Fibroblast of upper back skin (primary cell): ENCODE measurements at places on chromosomes 2 and 18.
A peak's percentile ranks its signal among the peaks of the same experiment; 100 is the strongest.

GRCh38 chr2:235949567-235950472 lies 218.4 kb downstream of the GBX2 start:
- DNase-seq: no peak

- no peak for DNase-seq
These were observed 162.3 kb downstream of the ARHGAP28 start for GRCh38 chr18:6891788-6892187.

DNA sequence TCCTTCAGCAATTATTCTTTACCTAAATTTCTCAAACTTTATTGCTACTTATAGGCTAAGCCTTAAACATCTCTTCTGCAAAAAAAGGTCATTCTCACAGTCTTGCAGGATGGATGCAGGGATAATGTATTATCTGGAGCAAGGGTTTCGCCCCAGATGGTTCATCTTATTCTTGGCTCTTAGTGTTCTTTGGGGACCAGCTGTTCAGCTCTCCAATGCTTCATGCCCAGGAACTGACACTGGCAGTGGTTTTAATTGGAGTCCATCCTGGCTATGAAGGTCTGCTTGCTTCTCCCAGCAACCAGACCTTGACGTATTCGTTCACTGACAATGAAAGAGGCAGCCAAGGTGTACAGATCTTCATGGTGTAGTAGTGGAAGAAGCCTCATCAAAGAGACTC lies 331.9 kb downstream of the SLC8A1 start:
- no peak for DNase-seq

- DNase-seq: no peak
These were observed 170.9 kb downstream of the SEPTIN10 start for GRCh38 chr2:109442715-109443319.

GRCh38 chr2:241108271-241109209 lies 6.5 kb upstream of the MTERF4 start:
- DNase-seq: no peak

GRCh38 chr2:169765523-169765922 lies 31.9 kb downstream of the KLHL23 start:
- DNase-seq: peak; percentile 77

- no peak for DNase-seq
These were observed 16.2 kb downstream of the MTIF2 start for GRCh38 chr2:55252832-55253231.

GRCh38 chr2:145800151-145801091 lies 1280.5 kb upstream of the ZEB2 start:
- DNase-seq: peak; percentile 31

- DNase-seq: no peak
These were observed 2.0 kb upstream of the CYP26B1 start for GRCh38 chr2:72149556-72150156.

DNA sequence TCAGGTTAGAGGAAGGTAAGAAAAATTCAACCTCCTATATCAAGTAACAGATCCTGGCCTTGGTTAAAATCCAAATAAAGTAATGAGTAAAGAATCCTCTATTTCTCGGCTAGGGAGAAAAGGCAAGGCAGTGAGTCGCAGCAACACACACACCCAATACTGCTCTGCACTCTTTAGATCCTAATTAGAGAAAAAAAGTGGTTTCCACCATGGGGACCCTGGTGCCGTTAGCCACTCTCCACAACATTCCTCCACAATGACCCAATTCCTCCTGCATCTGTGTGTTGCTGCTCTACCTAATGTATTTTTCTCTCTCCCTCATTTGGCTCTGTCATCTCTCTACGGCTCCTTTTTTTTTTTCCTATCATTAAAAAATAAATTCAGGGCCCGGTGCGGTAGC lies 462.7 kb downstream of the METTL4 start:
- peak; percentile 85 for DNase-seq

- DNase-seq: peak; percentile 79
These were observed 83.0 kb downstream of the STPG4 start for GRCh38 chr2:47072018-47072691.

DNA sequence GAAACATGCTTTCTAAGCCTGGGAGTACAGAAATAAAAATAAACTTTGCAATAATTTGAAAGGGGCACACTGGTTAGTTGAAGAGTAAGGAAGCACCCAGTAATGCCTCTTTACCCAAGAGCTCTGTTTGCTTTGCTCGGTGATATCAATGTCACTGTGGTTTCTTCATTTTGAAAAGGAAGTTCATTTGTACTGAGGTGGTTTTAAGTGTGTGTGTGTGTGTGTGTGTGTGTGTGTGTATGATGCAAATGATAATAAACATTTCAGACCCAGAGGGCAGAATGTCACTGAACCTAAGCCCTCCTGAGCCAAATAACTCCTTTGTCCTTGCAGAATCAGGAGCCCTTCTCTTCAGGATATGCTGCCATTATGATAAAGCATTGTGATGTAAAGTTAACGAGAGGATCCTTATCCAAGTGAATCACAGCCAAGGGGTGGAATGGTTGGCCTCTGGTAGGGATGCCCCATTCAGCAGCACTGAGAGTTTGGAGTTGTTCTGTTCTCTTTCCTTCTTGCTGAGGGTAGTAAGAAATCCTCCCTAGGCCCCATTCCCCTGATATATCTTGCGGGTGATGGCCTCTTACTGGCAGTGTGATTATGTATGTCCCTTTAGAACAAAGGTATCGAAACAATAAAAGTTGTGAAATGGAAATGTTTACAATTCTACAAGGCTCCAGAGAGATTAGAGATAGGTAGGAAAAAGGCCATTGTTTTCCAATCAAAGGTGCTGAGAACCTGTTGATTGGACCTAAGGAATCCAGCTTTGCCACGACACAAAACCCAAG lies 7.6 kb downstream of the ITGA6 start:
- DNase-seq: no peak

DNA sequence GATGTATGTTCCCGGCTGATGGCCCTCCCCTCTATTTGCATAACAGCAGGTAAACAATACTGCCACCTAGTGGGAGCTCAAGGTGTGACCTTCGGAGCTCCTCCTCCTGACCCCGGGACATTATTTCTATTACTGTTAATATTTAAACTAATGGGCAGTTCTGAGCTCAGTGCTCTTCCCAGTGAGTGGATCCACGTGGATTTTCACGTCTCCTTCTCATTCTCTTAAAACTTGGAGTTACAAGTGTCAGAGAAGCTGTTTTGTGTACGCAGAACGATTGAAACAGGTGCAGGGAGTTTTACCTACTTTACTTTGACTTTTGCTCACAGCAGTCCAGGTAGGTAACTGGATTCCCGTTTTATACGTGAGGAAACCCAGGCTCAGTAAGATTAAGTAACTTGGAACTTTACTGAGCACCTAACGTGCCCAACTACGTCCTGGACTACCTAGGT lies 127.3 kb downstream of the PRKCE start:
- DNase-seq: peak; percentile 67

DNA sequence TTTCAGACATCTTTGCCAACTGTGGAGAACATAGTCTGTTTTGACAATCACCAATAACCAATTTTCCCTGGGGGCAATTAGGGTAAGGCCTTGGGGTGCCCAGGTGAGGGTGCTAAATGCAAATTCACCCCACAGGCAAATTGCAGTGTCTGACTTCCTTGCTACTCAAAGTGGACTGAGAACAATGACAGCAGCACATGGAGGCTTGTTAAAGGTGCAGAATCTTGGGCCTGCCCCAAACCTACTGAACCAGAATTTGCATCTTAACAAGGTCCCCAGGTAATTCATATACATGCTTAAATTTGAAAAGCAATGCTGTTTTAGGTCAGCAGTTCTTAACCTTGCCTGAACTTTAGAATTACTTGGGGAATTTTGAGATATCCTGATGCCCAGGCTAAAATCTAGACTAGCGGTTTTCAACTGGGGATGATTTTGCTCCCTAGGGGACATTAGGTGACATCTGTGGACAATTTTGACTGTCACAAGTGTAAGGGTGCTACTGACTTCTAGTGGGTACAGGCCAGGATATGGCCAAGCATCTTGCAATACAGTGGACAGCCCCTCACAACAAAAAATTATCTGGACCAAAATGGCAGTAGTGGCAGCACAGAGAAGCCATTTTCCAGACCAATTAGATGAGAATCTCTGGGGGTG lies 80.2 kb upstream of the GCFC2 start:
- no peak for DNase-seq

- DNase-seq: no peak
These were observed 2.5 kb downstream of the REL start for GRCh38 chr2:60883896-60884295.

GRCh38 chr18:75221897-75222296 lies 11.3 kb downstream of the TSHZ1 start:
- DNase-seq: no peak

GRCh38 chr2:30625276-30625675 lies 178.2 kb downstream of the LCLAT1 start:
- DNase-seq: no peak

DNA sequence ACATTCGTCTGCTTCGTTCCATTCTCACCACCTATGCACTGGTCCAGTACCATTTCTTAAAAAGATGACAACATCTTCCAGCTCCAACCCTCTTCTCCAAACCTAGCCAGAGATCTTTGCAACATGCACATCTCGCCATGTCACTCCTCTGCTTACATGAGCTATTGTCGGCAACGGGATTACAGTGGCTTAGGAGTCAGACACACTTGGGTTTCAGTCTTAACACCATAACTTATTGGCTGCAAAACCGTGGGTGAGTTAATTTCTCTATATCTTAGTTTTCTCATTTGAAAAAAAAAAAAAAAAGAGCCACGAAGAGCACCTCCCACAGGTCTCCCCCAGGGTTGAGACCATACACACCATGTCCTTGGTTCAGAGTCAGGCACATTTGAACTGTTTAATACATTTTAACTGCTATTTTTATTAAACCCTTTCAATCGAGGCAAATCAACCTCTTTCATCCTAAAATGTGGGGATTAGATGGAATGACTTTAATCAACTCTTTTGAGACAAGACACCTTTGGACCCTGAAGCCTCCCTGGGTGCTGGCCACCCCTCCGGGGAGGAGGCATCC lies 889 bp downstream of the ANKRD29 start:
- no peak for DNase-seq

- peak; percentile 70 for DNase-seq
These were observed 92.4 kb upstream of the TTN start for GRCh38 chr2:178899656-178900055.

DNA sequence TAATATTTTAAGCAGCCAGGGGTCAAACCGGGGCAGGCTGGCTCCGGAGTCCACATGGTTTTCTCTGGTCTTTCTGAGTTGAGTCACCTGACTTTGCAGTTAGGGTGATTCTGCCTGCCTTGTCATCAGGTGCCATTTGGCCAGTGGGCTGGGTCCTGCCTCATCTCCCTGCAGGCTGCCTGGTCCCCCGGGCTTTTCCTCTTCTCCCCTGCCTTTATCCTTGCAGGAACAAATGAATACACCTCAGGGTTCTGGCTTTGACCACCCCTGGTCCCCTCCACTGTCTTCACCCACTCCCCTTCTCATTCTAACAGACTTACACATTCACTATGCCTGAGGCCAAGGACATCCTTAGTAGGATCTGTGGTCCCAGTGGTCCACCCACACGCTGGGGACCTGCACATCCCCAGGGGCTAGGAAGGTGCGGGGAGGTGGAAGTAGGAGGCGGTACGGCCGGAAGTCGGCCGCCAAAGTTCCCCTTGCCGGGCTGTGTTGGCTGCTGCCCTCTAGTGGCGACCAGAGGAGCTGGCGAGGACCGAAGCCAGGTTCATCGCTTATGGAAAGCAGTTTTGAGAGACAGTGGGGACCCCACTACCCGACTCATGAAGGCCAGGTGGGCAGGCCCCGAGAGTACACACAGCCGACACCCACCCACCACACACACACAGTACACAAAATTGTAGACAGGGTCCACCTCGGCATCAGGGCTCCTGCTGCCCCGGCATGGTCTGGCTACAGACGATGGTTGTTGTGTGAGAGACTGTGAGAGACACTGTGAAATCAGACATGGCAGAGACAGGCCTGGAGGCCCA lies 6.3 kb upstream of the TEX261 start:
- DNase-seq: peak; percentile 65

DNA sequence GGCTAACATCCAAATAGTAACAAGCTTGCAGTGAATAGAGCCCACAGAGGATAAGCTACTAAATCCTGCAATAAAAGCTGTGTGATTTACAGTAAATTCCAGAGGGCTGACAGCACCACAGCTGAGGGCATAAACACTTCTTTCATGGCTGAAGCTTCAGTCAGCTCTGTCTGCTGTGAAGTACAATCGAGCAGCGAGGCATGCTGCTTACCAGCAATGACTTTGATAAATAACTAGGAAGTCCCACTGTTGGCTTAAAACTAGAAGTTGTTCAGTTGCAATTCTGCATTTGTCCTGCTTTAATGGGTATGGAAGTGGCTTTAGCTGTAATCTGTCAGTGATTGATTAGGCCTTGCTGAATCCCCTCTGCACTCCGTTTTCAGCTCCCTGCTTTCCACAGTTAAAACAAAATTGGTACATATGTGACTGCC lies 65.2 kb upstream of the FIGN start:
- peak; percentile 74 for DNase-seq

- DNase-seq: peak; percentile 17
These were observed 154.1 kb upstream of the SPRED2 start for GRCh38 chr2:65586516-65586915.

- DNase-seq: no peak
These were observed 374.2 kb upstream of the ID2 start for GRCh38 chr2:8307606-8308180.

GRCh38 chr2:13616059-13616458 lies 899.3 kb downstream of the TRIB2 start:
- no peak for DNase-seq

DNA sequence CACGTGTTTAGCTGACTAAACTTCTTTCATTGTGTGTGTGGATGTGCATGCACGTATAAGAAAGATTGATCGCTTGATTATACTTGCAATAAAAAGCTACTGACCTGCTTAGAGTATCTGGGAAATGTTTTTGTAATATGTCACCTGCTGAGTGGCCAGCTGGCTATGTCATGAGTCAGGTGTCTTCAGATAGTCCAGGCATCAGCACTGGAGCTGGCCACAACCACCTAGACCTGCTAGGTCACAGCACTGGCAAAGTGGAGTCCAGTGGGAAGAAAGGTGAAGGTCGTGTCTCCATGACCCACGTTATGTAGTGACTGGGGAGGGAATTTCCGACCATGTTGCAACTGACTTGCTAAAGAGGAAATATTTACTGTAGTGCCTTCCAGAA lies 147.0 kb downstream of the ESCO1 start:
- DNase-seq: no peak

- DNase-seq: peak; percentile 54
These were observed 5.1 kb downstream of the PKDCC start for GRCh38 chr2:42052702-42053481.

- DNase-seq: no peak
These were observed 193.7 kb upstream of the SIX3 start for GRCh38 chr2:44747794-44748193.

GRCh38 chr2:212956665-212957607 lies 194.5 kb downstream of the IKZF2 start:
- DNase-seq: no peak

- peak; percentile 89 for DNase-seq
These were observed 208.5 kb upstream of the ACVR2A start for GRCh38 chr2:147636238-147636882.

GRCh38 chr18:74728586-74728985 lies 130.9 kb downstream of the ZNF407 start:
- no peak for DNase-seq

GRCh38 chr2:10385501-10385900 lies 62.6 kb downstream of the ODC1 start:
- DNase-seq: peak; percentile 14
